ENCODE measurements at places on chromosomes 16 and 17. TPM values are rescaled to one million over a fixed set of nuclear protein-coding genes. Genes with fewer than 3 reads are reported as not detected.
A peak's percentile ranks its signal among the peaks of the same experiment; 100 is the strongest.

GRCh38 chr17:64634218-64634617, 27.9 kb downstream of the SMURF2 start:
- no peak for DNase-seq

DNA sequence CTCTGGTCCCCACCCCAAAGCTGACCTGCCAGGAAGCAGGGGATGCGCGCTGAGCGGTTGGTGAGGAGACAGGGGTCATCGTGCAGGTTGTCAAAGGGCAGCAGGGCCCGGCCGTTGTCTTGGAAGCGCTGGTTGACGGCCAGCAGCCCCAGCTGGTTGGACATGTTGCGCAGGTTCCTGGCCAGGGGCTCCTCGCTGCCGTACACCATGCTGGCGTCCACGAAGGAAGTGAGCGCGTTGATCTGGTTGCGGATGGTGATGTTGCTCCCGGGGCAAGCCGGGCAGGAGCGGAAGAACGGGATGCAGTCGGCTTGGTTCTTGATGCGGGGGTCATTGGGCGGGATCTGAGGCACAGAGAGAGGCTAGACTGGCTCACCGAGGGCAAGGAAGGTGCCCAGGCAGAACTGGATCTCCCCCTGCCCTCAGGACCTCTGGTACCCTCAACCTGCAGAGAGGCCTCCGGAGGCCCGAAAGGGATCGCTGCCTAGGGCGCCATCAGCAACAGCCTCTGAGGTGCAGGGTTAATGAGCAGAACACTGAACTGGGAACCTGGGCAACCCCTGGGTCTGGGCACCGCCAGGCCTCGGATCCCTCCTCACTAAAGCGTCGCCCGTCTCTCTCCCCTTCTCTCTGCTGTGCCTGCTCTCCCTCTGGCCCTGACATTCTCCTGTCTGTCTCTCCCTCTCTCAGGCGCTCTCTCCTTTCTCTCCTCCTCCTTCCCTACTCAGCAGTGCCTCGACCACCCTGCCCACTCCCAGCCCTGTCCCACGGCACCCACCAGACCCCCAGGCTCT, 2.7 kb downstream of the MPO start:
- no peak for DNase-seq

DNA sequence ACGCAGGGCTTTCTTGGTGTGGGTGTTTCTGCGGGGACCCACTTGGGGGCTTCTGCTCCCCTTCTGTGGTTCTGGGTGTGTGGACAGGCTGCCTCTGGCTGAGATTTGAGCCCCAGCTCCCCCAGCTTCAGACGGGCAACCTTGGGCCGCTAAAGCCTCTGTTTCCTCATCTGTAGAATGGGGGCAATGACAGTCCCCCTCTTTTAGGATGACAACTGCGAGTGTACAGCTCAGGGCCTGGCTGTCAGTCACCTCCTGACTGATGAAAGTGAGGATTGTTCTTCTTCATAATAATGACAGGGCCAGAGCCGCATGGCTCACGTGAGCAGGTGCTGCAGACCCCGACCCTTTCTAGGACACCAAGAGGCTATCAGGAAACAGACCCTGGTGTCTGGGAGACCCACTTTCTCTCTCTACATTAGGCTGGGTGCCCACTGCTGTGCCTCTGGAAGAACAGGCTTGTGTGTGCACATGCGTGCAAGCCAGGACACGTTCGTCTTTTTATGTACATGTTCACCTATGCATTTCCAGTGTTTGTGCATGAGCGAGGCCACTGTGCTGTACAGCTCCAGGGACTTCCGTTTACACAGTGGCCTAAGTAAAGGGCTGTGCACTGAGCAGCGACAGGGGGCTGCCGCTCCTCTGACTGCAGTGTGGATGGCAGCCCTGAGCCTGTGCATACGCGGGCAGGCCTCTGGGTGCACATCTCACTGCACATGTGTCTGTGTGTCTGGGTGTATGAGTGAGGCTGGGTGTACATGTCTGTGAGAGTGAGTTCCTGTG, 4.6 kb downstream of the SPNS3 start:
- DNase-seq, result no peak

DNA sequence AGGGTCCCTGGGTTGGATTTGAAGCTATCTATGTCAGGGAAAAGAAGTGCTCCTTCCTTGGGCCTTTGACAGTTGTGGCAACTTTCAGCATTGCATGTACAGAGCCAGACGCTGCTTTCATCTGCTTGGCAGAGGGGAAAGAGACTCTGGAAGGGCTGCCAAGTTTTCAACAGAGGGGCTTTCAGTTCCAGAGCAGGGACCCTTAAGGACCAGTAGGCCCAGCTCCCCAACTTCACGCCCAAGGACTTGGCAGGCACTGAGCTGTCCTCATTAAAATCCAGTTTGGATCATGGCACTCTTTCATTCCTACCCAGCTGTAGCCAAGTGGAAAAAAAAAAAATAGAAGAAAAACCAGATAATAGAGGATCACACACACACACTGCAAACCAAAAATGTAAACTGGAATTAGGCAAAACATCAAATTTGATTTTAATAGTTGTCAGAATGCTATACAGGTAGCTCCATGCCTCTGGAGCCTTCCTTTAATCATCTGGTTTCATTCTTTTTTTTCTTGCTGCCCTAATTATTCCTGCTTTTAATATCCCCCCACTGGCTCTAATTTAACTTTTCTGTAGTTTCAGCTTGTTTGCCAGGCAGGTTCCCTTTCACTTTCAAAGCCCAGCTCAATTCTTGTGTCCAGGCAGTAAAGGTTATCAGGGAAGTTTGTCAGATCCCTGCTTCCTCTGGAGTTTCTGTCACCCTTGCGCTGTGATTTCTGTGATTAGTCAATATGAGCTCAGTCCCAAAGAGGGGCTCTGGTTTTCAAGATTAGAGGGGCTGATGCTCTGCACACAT, 702.6 kb upstream of the CDH8 start:
- no peak for DNase-seq

DNA sequence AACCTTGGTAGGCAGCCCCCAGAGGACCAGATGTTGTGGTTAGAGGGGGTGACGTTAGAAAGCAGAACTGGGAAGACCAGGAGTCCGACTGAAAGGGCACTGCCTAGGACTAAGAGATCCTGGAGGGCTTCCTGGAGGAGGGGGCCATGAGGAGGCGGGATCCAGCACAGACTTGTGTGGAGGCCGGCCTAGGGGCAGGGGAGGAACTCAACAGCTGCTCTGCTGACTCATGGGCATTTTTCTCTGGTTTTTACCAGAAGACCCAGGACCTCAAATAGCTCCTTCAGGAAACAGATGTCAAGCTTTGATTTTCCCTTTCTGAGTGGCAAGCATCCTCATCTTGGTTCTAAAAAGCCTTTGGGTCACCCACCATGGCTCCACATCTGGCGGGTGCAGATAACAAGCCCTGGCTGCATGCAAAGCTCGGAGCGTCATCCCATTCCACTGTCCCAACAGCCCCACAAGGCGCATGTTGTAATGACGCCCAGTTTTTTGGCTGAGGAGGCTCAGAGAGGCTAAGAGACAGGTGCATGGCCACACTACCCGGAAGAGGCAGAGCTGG, 29.0 kb downstream of the IL21R start:
- DNase-seq, result no peak

- no peak for DNase-seq
Observed at GRCh38 chr17:66813296-66813695, 21.6 kb upstream of the CACNG5 start.

CES5A gene
- total RNA-seq, result not detected

GRCh38 chr17:82687871-82688270, 10.6 kb downstream of the RAB40B start:
- DNase-seq, result no peak

DNA sequence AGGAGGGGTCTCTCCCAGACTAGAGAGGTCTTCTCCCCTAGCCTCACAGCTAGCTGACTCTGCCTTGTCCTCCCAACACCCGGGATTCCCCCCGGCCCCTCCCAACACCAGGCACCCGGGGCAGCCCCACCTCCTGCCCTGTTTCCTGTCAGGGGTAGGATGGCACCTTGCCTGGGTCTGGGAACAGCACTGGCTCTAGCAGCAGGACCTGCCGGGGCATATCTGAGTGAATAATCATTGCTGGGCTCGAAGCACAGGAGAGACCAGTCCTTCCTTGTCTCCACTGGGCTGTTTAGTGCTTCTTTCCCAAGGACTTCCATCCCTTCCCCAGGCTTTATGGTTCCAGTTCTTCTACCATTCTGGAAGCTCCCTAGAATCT, 25.7 kb downstream of the MINK1 start:
- DNase-seq, result peak; percentile 79

DNA sequence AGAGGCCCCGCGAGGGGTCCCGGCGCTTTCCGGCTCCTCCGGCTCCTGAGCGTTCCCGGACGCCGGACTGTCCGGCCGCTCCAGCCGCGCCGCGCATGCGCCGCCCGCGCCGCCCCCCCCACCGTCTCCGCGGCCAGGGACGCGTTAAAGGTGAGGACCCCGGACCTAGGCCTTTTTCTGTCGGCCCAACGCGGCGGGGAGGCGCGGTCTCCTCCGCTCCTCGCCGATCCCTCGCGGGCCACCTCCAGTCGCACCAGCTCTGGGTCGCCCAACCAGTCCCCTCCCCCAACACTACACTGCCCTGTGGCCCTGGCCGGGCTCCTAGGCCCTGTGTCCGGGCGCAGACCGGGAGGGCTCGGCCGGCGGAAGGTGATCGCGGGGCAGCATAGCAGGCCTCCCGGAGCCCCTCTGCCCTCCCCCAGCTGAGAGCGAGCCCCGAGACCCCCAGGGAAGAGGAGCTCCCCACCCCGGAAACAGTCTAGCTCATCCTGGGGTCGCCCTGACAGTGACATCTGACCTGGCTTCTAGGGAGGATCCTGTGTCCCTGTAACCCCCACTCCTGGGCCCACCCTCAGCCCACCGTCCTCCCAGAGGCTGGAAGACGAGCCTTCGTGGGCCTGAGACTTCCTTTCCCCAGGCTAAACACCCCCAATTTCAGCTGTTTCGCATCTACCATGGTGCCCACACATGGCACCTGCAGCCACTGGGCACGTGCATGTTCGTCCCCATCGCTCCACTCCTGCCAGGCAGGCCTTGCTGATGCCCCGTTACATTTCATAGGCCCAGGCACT, 14.7 kb upstream of the BCAR1 start:
- DNase-seq, result peak; percentile 83

All from left ventricle myocardium superior (tissue), 1 donor.